Foreskin keratinocyte (primary cell): ENCODE measurements at places on chromosomes 4 and X. TPM values are rescaled to one million over a fixed set of nuclear protein-coding genes. Genes with fewer than 3 reads are reported as not detected.

MAGEH1 gene
- total RNA-seq: 7.7 and 9.8 TPM in 2 replicates

CXCL9 gene
- not detected in 2 replicates for total RNA-seq

MAP7D2 gene
- total RNA-seq: 3.5 and 4.2 TPM in 2 replicates

ZCCHC4 gene
- total RNA-seq: 8.8 and 10.1 TPM in 2 replicates

PCDH19 gene
- under 0.01 TPM in 1 of 2 replicates, not detected in the other for total RNA-seq

GAB1 gene
- 10.4 and 12.8 TPM in 2 replicates for total RNA-seq

GRK4 gene
- 2.7 and 2.8 TPM in 2 replicates for total RNA-seq

CYBB gene
- 0.03 TPM in 1 of 2 replicates, not detected in the other for total RNA-seq

ANXA3 gene
- 407 and 415 TPM in 2 replicates for total RNA-seq

RBBP7 gene
- total RNA-seq: 141 and 150 TPM in 2 replicates

PWWP3B gene
- 0.03 and 0.07 TPM in 2 replicates for total RNA-seq

UGT2B11 gene
- not detected in 2 replicates for total RNA-seq

ADGRG4 gene
- not detected in 2 replicates for total RNA-seq

CLDN34 gene
- not detected in 2 replicates for total RNA-seq

SLC16A2 gene
- 26.4 and 30.4 TPM in 2 replicates for total RNA-seq

SERTM2 gene
- not detected in 2 replicates for total RNA-seq

TMEM35A gene
- 0.07 TPM in 1 of 2 replicates, not detected in the other for total RNA-seq

DKK2 gene
- total RNA-seq: 0.32 and 0.54 TPM in 2 replicates

CT55 gene
- not detected in 2 replicates for total RNA-seq

SULT1E1 gene
- total RNA-seq: 0.81 and 3.7 TPM in 2 replicates

ARHGEF6 gene
- total RNA-seq: 0.07 and 0.10 TPM in 2 replicates

DRD5 gene
- total RNA-seq: not detected in 2 replicates

NUDT6 gene
- total RNA-seq: 6.2 and 8.7 TPM in 2 replicates

CSAG3 gene
- not detected in 2 replicates for total RNA-seq

ARAP2 gene
- 13.0 and 13.5 TPM in 2 replicates for total RNA-seq

TRIM2 gene
- total RNA-seq: 7.0 and 9.9 TPM in 2 replicates

UGT2B7 gene
- 0.07 TPM in 1 of 2 replicates, not detected in the other for total RNA-seq

GUF1 gene
- total RNA-seq: 20.9 and 23.5 TPM in 2 replicates

SOD3 gene
- total RNA-seq: not detected in 2 replicates

GPRASP3 gene
- total RNA-seq: 3.6 and 4.3 TPM in 2 replicates

XPNPEP2 gene
- total RNA-seq: not detected in 2 replicates

CYLC1 gene
- total RNA-seq: not detected in 2 replicates

KLHL13 gene
- total RNA-seq: 5.2 and 6.5 TPM in 2 replicates

PHOX2B gene
- total RNA-seq: not detected in 2 replicates

IQSEC2 gene
- 4.8 and 6.0 TPM in 2 replicates for total RNA-seq

BST1 gene
- 3.2 and 4.4 TPM in 2 replicates for total RNA-seq

GABRE gene
- 8.3 and 9.8 TPM in 2 replicates for total RNA-seq

NAP1L2 gene
- total RNA-seq: 1.6 and 1.9 TPM in 2 replicates

SATL1 gene
- total RNA-seq: not detected in 2 replicates

CENPI gene
- total RNA-seq: 24.1 and 27.7 TPM in 2 replicates
